ENCODE measurements at places on chromosomes 7 and 10.
A peak's percentile ranks its signal among the peaks of the same experiment; 100 is the strongest.

DNA sequence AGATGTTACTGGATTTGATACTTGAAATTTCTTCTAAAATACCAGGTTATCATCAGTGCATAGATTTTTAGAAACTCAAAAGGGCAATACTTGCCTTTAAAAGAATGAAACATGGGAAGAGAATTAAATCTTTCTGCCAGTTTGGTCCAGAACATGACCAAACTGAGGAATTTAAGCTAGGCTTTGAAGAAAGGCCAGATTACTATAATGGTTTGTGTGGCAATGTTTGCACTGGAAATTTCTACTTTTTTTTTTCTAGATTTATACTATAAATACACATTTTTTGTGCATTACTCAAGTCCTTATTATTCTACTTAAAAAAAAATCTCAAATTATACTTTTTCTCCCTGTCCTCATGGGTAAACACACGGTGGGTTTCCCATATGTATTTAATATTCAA, 9.2 kb downstream of the MKX start:
- DNase-seq = no peak

DNA sequence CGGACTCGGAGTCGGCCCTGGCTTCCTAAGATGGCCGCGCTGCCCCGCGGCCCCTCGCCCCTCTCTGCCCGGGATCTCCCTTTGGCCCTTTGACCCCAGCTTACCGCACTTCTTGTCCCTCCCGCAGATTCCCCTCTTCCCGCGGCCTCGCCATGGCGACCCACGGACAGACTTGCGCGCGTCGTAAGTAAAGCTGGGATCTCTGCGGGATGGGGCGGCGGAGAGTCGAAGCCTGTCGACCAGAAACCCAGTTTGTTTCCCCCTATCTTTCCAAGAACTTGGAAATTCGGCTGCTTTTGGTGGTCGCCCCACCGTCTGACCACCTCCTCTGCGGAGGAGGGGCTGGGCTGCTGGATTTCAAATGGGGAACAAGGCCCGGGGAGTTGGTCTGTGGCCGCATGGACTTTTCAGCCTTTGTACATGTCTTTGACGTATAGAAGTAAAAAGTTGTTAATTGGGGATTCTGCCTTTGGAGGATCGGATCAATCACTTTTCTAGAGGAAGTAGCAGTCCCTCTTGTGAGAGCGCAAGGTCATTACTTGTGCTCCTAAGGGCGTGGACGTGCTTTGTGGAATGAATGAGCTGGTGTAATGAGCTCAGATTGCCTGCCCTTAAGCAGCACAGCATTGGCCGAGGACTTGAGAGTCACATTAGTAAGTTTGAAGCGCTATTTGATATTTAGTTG, 553 bp downstream of the VDAC2 start:
- no peak for DNase-seq

DNA sequence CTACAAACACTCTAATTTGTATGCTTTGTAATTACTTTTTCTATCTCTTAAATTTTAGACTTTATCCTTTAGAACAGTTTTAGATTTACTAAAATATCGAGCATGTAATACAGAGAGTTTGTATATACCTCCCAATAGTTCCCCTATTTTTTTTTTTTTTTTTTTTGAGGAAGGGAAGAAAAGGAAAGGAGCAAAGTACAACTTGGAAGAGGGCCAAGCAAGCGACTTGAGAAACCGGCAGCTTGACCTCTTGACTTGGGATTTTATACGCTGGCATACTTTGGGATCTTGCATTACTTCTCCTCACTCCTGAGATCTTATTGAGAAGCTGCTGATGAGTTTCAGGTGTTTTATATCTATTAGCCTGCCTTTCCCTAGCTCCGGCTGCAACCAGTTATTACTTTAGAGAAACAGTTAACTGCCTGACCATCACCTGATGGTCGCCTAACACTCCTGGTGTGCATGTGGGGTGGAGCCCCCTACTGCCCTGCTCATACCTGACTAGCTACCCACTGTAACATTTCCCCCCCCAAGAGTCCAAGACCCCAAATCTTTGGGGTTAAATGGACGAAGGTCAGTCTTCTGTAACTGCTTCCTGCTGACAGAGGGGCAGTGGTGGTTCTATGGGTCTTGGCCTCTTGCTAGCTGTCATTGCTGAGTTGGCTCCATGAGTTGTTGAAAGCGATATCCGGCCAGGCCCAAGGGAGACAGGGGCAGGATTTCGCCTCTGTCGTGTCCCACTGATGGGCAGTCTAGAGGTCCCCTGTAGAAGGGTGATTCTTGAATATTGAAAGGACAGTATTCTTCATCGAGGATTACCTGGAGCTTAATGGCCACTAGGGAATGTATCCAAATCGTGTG, 28.5 kb downstream of the MKLN1 start:
- DNase-seq = no peak

DNA sequence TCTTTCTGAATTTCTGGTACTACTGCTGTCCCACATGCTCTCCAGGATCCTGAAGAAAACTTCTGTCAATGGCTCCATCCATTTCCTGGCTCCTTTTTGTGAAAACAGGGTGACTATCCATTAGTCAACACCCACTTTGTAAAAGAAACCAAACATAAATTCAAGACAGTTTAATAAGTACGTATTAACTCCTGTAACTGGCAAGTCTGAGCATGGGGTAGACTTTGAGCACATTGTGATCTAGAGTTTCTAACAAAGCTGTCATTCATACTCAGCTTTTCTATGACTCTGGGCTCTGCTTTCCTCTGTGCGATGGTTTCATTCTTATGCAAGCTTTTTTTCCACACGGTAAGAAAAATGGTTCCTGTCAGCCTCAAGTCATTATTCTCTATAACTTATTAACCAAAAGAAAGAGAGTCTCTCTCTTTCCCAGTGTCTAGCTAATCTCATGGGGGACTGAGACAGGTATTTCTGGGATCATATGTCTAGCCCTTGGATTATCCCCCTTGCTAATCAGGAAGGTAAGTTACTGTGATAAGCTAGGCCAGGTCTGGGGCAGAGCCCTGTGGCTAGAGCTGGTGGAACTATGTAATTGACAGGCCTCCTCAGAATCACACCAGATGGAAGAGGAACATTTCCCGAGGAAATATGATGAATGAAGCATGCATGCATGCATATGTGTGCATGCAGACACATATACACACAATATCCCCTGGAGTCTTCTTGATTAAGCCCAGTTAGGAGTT, 98.5 kb downstream of the GNAI1 start:
- no peak for DNase-seq

DNA sequence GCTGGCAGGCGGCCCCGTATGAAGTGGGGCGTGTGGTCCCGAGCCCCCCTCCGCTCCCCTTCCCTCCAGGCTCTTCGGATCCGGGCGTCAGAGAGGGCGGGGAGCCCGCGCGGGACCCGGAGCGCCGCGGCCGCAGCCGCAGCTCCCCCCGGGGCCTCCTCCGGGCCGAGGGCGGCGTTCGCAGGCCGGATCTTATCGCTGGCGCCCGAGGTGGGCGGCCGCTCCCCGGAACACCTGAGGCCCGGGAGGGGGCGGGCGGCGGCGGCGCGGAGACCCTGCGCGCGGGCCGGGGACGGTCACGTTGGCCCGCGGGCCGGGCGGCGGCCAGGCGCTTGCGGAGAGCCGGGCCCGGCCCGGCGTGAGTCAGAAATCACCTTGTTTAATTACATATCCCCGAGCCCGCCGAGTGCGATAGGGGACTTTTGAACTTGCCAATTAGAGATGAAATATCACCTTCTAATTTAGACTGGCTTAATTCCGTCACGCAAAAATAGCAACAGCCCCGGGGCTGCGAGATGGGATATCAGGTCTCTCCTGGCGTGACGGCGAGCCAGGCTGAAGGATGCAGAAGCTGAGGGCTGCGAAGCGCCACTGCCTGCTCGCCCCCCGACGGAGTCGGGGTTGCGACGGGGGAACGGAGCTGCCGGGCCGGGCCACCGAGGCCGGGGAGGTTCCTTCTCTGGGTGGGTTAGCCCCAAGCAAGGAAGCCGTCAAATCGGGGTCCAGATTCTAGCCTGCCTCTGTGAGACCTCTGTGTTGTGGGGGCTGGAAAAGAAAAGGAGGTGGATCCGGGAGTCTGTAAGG, 43.4 kb downstream of the LDB3 start:
- peak; percentile 50 for DNase-seq

GRCh38 chr10:103669944-103670343, 176.4 kb downstream of the NEURL1 start:
- DNase-seq = no peak

- no peak for DNase-seq
These were observed 1.2 kb upstream of the SLC18A3 start for GRCh38 chr10:49609006-49609282.

- DNase-seq = peak; percentile 64
These were observed at the start of gene TRIM8 for GRCh38 chr10:102644066-102644645. TSS of gene TRIM8 (plus strand) at chr10:102644479. CDS start at chr10:102644618, 139 bp downstream.

GRCh38 chr7:70051726-70052125, 453.5 kb downstream of the AUTS2 start:
- no peak for DNase-seq

GRCh38 chr7:140653319-140654108, 12.9 kb upstream of the DENND2A start:
- DNase-seq = peak; percentile 70

DNA sequence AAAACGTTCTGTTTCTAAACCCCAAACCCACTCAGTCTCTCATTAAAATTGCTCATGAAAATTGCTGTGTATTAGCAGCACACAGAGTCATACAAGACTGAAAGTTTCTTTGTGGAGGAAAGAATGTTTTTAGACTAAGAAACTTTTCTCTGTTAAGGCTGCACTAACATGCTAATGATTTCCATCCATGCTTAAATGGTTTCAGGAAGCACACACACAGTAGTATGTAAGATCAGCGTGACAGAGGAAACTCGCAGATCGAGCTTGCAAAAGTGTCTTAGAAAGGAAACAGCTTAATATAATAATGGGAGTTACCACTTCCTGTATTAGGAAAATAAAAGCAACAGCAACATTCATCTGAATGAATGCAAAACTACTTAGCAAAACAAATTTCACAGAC, 112.7 kb downstream of the ICA1 start:
- no peak for DNase-seq

GRCh38 chr7:88457320-88457719, 150.6 kb upstream of the STEAP4 start:
- no peak for DNase-seq

DNA sequence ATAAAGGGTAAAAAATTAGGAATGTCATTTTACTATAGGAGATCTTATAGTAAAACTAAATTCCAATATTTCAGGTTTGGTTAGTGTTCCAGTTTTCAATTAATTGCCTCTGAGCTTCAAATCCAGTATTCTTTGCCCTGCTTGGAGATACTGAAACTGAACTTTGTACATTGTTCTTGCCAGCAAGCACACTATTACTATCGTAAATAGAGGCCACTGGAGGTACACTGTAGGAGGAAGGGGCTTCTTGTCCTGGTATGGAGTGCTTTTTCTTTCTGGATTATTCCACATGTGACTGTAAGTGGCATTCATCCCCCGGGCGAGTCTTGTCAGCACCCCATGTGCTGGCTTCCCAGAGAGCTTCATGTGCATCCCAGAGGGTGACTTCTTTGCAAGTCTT, 234.7 kb upstream of the PTPRZ1 start:
- DNase-seq = no peak

DNA sequence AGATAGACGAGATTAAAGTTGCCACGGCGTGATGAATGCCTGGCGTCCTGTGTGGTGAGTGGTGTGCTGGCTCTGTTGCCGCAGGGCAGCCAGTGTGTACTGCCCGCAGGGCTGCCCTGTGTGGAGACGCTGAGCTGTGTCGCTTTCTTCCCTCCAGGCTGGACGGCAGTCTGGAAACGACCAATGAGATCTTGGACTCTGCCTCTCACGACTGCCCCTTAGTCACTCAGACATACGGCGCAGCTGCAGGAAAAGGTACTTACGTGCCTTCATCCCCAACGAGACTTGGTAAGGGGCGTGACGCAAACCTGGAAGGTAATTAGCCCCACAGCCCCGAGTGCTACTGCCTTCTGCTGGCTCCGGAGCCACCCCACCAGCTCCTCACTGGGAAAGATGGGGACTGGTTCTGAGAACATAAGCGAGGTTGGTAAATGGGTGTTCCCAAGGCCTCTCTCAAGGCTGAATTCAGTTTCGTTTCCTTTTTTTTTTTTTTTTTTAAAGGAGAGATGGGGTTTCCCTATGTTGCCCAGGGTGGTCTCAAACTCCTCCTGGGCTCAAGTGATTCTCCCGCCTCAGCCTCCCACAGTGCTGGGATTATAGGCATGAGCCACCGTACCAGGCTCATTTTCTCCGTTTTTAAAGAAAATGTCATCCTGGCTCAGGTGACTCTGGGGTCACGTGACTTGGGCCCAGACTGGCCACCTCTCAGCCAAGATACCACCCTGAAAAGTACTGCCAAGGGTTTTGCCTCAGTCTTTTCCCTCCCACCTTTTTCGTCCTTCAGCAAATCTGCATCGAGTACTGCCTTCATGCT, 39.6 kb downstream of the WIPI2 start:
- no peak for DNase-seq

GRCh38 chr10:130043491-130043890, 67.1 kb downstream of the C10orf143 start:
- no peak for DNase-seq

DNA sequence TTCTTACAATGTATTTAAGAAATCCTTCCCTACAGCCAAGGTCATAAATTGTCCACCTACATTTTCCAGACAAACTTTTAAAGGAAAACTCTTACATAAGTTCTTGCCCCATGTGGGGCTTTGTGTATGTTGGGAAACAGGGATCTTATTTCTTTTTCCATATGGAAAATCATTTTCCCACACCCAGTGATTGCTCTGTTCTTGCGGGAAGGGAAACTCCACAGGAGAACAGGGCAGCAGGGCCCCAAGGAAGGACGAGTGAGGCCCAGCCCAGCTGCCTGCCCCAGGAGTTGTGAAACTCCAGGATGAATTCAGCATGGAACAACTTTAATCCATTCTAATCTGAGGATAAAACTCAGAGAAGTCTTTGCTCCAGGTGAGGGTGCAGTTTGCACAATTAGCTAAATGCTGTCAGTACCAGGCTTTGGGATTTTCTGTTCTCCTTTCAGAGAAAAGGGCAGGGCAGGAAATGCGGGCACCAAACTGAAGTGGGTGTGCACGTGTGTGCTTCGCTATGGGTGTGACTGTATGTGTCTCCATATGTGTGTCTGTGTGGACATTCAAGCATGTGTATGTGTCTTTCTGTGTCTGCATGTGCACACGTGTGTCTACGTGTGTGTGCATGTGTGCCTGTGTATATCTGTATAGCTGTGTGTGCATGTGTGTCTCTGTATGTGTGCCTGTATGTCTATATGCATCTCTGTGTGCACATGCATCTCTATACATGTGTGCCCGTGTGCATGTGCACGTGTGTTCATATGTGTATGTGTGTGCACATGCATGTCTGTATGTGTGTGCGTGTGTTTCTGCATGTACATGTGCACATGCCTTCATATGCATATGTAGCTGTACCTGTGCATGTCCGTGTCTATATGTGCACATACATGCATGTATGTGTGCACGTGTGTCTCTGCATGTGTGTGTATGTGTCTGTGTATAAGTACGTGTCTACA, 102.0 kb upstream of the FAM20C start:
- no peak for DNase-seq
